GM12864 (cell line): ENCODE measurements at places on chromosomes 2 and 18.

DNA sequence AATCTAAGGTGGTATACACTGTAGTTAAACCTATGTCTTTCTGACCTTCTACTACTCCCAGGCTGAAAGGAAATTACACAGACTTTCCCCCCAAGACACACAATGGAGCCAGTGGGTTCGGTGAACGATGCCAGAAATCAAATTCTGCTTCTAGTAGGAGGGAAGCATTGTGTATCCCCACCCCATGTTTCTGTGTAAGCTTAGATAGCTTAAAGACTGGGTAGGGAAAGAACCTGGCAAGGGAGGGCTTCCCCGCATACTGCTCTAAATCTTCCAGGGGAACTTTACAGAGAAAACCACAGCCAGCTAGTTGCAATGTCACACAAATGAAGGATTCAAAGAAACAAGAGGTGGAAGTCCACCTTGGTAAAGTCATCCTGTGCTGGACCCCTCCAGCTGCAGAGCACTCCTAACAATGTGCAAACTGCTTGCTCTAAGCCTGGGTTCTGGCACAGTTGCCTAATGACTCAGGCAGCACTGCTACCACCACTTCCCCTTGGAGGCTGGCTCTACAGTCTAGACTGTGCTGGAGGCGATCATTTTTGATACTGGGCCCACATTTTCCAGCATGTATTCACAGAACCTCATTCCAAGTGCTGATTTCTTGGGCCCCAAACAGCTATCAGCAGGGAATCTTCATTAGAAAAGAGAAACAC, 47.5 kb downstream of the TRIB2 start:
- no peak for DNase-seq

GRCh38 chr18:76952747-76953146, 130.4 kb downstream of the ZNF236 start:
- no peak for DNase-seq

DNA sequence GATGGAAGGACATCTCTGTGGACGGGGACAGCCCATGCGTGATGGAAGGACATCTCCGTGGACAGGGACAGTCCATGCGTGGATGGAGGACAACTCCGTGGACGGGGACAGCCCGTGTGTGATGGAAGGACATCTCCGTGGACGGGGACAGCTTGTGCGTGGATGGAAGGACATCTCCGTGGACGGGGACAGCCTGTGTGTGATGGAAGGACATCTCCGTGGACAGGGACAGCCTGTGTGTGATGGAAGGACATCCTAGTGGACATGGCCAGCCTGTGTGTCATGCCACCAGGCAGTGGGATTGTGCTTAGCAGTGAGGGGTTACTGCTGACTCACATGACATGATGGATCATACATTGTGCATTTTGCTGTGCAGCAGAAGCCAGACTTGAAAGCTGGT, 30.0 kb upstream of the NFATC1 start:
- DNase-seq = no peak

DNA sequence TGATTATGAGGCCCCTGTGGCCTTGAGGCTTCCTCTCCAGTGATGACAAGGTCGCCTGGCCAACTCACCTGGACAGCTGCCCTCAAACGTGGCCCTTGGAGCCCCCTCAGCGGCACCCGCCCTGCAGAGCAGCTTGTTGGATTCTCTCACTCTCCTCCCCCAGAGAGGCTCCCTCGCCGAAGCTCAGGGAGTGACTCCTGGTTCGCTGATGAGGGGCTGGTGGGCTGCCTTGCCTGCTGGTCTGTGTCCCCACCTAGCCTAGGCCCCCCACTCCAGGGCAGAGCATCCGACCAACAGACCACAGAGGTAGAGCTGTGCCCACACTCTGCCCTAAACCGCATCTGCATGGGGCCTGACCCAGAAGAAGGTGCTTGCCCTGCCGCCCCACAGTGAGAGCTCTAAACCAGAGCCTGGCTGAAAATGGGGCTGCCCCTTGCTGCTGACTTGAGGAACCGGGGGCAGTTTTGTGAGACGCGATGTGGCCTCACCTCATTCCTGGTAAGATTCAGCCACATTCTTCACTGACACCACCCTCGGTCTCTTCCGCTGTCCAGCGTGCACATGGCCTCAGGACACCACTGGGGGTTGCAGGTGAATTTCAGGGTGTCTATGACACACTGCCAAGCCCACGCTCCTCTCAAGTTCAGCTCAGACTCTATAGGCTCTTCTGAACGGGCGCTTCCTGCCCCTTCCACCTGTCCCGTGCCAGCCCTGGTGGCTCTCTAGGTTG, 131.6 kb downstream of the CABLES1 start:
- no peak for DNase-seq

GRCh38 chr2:153808679-153809078, 63.0 kb upstream of the GALNT13 start:
- no peak for DNase-seq

- DNase-seq = no peak
These were observed 355.4 kb upstream of the GULP1 start for GRCh38 chr2:187936228-187936627.
